Left renal pelvis (tissue), 4 donors: ENCODE measurements at places on chromosomes 6 and 20. TPM values are rescaled to one million over a fixed set of nuclear protein-coding genes. Genes with fewer than 3 reads are reported as not detected.

The MUCL3 gene
- 0.09 TPM for polyA plus RNA-seq

The COX4I2 gene
- 1.6 TPM for polyA plus RNA-seq

The SLPI gene
- polyA plus RNA-seq = 12.5 TPM

The RAET1G gene
- polyA plus RNA-seq = 1.3 TPM

- DNase-seq = no peak
These were observed 171.7 kb downstream of the CLIC5 start for GRCh38 chr6:45843848-45844521.

DNA sequence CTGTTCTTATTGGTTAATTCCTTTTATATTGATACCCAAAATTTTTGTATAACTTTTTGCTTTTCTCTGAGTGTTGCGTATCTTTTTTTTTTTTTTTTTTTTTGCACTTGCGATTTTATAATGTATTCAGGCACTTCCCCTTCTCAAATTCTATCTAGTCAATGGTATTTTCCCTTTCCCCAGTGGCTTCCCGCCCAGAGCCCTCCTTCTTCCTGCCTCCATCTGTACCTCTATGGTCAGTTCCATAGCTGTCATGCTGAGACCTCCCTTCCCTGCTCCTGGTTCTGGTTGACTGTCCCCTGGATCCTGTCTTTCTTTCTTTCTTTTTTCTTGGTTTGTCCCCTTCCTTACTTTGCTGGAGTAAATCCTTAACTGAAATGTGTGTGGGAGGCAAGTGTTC lies 94.7 kb downstream of the RNF144B start:
- DNase-seq = no peak

- DNase-seq = no peak
These were observed 284.7 kb upstream of the TAB2 start for GRCh38 chr6:149032599-149033405.

- no peak for DNase-seq
These were observed 5.5 kb upstream of the ATRN start for GRCh38 chr20:3465301-3465700.

- DNase-seq = no peak
These were observed 60.7 kb downstream of the FAM120B start for GRCh38 chr6:170367241-170367640.
